H1 (cell line): ENCODE measurements at places on chromosomes 12 and 14.

- DNase-seq: no peak
These were observed 35.5 kb downstream of the TCTN1 start for GRCh38 chr12:110649341-110649847.

GRCh38 chr12:58583529-58583928 is 336.8 kb downstream of the LRIG3 start:
- no peak for DNase-seq

- DNase-seq: no peak
These were observed 14.3 kb upstream of the ZFP36L1 start for GRCh38 chr14:68807148-68807600.

- DNase-seq: no peak
These were observed 35.8 kb upstream of the PRKAB1 start for GRCh38 chr12:119631930-119632678.

GRCh38 chr12:71069311-71069710 is 88.5 kb downstream of the TSPAN8 start:
- DNase-seq: no peak

- DNase-seq: no peak
These were observed 124.0 kb upstream of the EVL start for GRCh38 chr14:99941211-99941610.

DNA sequence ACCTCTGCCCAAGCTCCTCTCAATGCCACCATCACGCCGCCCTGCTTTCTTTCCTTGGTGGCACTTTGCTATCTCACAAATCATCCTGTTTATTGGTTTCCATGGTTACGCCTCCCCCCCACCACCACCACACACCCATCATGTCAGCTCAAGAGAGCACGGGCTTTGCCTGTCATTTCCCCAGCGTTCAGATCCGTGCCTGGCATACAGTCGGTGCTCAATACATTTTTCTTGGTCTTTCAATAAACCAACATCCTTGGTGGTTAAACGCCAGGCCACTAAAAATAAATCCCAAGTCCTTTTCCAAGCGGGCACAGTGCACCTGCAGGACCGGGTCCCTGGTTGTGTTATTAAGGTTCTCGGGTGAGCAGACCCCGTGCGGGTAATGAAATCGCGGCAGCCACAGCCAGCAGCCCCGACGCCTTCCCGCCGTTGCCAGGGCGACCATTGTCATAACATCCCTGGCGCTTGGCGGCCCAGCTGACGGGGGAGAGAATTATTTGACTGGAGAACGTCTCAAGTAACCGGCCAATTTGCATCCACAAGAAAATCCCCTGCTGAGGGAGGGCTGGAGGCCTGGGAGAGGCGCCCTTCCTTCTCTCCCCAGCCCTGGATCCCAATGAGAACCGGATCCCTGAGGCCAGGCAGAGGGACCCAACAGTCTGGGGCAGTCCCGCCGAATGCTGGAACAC is 92.9 kb downstream of the KSR2 start:
- peak; percentile 85 for DNase-seq

- DNase-seq: peak; percentile 45
These were observed at the start of gene CIROP for GRCh38 chr14:23104591-23105347. Gene CIROP, minus strand, starts transcription at chr14:23104989. Its CDS starts 69 bp downstream, at chr14:23104920.

DNA sequence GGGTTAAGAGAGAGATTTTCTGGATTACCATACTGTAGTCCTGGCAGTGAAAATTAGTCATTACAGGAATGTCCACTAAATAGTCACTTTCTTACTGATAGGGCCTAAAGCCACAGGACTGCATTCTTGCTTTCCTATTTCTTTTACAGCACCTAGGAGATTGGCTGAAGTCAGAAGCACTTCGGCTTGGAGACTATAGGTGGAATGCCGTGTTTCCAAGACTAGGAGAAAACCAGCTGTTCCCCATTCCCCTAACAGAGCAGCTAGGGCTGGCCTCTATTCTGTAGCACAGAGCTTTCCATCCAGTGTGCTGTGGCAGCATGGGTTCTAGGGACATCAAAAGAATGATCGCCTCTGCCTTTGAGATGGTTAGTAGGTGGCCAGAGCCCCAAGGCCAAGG is 15.1 kb downstream of the PIGH start:
- no peak for DNase-seq

- DNase-seq: no peak
These were observed 4.7 kb upstream of the PDE1B start for GRCh38 chr12:54544743-54545142.

DNA sequence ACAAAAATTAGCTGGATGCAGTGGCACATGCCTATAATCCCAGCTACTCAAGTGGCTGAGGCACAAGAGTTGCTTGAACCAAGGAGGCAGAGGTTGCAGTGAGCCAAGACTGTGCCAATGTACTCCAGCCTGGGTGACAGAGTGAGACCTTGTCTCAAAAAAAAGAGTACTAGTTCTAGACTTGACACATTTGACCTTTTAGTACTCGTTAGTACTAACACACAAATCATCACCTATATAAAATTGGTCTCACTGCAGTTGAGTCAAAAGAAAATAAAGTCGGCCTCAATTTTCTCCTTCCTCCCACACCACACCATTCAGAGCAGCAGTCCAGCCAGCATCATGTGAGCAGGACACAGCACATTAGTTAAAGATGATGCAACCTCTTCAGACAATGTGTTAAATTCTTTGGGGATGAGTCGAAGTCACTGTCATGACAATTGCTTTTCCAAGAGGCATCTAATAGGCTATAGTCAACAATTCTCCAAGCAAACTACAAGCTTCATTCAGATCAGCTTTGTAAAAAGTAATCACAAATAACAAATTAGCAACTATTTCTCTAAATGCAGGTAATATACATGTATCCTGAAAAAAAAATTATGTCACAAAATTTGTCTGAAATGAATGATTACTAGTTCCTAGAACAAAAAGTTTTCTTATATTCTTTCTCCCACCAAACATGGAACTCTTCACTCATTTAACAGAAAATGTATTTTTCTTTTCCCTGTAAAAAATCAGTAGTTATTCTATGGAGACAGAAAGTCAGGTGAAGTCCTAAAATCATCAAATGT is 55.6 kb downstream of the CLIP1 start:
- no peak for DNase-seq

- DNase-seq: no peak
These were observed 9.8 kb upstream of the FKBP4 start for GRCh38 chr12:2785017-2785416.
